ENCODE measurements at places on chromosomes 7 and 10.
A peak's percentile ranks its signal among the peaks of the same experiment; 100 is the strongest.

GRCh38 chr10:74863551-74863950 is 37.2 kb downstream of the KAT6B start:
- peak; percentile 46 for DNase-seq

DNA sequence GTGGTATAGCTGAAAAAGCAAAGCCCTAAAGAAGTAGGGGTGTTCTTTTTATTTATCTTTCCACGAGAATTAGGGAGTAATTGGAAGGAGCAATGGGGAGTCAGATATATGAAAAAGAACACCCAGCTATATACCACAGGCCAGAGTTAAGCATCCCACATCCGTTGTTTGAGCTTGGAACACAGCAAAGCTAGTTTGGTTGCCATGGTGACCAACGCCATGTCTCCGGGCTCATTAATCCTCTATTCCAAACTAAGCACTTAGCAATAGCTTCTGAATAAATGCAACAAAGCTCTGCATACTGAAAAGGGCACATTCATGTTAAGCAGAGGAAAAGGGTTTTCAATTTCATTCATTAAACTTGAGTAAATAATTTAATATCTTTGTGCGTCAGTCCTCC is 23.5 kb downstream of the ASB4 start:
- DNase-seq, result peak; percentile 18

GRCh38 chr10:86072413-86072812 is 294.2 kb downstream of the GRID1 start:
- no peak for DNase-seq

DNA sequence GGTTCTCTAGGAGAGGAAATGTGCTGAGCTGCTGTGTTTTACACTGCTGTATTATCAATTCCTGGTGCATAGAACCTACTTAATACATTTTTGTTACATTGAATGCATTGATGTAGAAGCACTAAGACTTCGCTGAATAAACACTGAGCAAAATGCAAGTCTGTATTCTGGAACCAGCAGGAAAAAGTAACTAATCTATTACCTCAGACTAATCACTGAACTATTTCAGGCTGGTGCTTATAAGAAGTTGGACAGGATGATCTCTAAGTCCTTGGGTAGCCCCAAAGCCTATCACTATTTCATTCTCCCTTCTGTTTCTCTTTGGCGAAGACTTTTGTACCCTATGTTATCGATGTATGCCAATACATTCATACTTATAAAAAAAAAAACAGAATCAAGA is 87.2 kb upstream of the LRRTM3 start:
- DNase-seq, result no peak

DNA sequence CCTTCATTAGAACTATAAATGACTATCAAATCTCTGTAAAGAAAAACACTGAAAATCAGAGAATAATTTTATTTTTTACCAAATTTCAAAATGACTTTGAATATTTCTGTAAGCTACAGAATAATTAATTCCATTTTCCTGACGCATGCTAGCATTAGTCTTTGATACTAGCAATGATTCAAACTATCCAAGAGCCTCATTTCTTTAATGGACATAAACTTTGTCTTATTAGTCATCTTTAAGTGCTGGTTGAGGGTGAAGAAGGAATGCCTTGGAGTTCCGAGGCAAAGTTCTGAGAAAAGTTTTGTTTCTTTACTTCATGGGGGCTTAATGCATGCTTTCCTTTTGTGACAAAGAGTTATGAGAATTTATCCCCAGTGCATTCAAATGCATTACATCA is 137.3 kb downstream of the AGMO start:
- DNase-seq, result peak; percentile 20

DNA sequence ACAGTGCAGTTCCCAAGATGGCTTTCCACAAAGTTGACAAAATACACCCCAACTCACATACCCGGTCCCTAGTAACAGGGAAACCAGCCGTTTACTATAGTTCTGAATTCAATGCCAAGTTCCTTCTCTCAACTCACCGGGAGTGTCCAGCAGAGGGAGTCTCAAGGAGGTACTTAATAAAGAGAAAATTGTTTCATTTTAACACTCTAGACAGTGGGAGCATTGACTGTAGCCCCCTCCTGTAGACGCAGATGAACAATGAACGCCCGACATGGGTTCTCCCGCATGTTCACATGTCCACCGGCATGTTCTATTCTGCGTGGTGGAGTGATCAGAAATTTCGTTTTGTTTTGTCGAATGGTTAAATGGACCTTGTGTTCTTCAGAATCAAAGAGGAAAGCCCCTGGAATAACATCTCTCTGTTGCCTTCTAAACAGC is 1.9 kb downstream of the HIPK2 start:
- DNase-seq, result peak; percentile 73

DNA sequence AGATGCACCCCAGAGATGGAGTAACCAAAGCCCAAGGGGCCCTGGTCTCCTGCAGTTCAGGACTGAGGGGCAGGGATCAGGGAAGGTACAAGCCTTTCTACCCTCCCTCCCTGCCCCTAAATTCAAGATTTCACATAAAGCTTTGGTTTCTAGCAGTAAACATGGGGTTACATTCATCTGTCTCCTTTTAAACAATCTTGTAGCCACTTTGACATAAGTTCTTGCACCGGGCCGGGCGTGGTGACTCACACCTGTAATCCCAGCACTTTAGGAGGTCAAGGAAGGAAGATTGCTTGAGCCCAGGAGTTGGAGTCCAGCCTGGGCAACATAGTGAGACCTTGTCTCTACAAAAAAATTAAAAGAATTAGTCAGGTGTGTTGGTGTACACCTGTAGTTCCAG is 4.0 kb upstream of the ACTR3C start:
- DNase-seq, result no peak

- DNase-seq, result no peak
Measured at GRCh38 chr10:55024713-55025112, 223.7 kb upstream of the PCDH15 start.

- DNase-seq, result no peak
Measured at GRCh38 chr7:106520962-106521514, 139.9 kb downstream of the CCDC71L start.

DNA sequence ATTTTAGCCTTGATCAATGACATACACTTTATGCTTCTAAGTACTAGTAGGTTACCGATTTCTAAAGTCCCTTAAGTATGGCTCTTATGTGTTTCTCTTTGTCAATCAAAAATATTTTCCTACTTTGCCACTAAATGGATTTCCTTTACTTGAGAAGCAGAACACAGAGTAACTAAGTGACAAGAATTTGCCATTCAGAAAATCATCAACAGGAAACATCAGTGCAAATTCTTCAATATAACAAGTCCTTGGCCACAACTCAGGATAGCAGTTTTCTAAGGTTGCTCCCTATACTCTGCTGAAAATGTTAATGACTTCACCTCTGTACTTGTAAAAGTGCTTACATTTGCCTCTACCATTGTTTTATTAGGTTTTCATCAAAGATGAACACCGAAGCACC is 239.6 kb upstream of the SLC26A5 start:
- no peak for DNase-seq

GRCh38 chr7:31333291-31333690 is 7.2 kb downstream of the NEUROD6 start:
- DNase-seq, result no peak

DNA sequence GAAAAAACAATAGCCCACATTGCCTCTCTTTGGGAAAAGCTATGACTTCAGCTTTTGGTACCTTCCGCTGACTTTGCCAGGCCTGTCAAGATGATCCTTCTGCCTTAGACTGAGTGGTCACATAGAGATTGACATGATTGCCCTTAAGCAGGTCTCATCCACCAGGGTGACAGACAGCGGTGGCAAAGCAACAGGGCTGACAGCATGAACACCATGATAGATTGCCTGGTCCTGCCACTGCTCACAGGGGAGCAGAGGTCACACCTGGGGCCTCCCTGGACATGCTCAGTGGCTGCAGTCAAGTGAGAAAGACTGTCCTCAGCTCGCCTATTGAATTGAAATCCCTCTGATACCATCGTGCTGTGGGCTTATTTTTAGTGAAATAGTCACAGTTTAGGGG is 1080.2 kb downstream of the KCNMA1 start:
- DNase-seq, result no peak

GRCh38 chr10:94133239-94133638 is 139.5 kb downstream of the PLCE1 start:
- peak; percentile 69 for DNase-seq

- DNase-seq, result no peak
Measured at GRCh38 chr7:78073609-78074382, 275.2 kb downstream of the PHTF2 start.

GRCh38 chr7:50349963-50350944 is 45.7 kb downstream of the IKZF1 start:
- no peak for DNase-seq

GRCh38 chr7:123494193-123494796 is 40.1 kb downstream of the IQUB start:
- peak; percentile 35 for DNase-seq

DNA sequence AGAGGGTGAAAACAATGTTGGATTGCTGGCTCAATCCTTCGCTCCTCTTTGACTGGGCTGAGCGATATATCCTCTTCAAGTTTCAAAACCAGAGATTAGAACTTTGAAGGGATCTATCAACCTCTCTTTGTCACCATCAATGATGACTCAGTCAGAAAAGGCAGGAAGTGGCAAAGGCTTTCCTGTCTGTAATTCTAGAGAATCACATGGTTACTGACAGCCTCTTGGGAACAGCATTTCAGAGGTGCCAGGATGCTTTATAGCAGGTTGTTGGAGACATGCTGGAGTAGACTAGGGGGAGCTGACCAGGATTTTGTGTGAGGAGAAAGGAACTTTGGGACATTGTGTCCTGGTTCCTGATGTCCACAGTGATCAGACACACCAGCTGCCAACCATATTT is 81.3 kb downstream of the PRKCQ start:
- no peak for DNase-seq

- no peak for DNase-seq
Measured at GRCh38 chr10:58851606-58852005, 324.8 kb upstream of the PHYHIPL start.

DNA sequence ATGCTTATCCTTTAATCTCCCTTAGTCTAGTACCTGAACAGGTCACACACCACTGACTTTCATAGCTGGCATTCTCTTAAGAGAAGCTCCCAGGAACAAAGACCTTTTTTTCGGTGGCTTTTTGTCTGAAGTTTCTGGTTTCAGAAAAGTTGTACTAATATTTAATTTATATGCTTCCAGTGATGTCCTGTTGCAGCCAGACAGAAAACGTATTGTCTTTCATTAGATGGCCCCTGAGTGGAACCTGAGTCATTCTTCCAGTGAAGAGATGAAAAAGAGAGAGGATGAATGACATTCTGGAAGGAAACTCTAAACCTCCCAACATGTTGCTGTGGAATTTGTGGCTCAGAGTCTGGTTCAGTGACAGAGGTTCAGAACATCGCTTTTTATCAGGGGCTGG is 274.8 kb upstream of the TAC1 start:
- DNase-seq, result no peak

- DNase-seq, result no peak
Measured at GRCh38 chr10:124042656-124043309, 50.6 kb downstream of the CHST15 start.

DNA sequence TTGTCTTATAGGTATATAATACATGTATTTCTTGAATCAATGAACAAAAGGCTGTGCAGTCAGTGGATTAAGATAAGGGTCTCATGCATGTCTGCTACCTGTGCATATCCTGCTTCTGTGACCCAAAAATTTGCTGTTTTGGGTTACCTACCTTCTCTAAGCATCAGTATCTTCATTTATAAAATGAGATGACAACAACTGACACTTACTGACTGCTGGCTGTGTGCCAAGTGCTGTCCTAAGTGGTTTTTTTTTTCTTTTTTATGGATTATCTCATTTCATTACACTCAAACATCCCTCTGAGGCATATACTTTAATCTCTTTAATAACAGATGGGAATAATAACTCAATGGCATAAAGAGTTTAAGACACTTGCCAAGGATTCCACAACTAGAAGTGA is 2.1 kb downstream of the PDK4 start:
- no peak for DNase-seq

GRCh38 chr10:51700228-51700817 is 928 bp upstream of the CSTF2T start:
- no peak for DNase-seq
